ENCODE measurements at places on chromosomes 2 and 18.

GRCh38 chr2:160491911-160492371 is 1.7 kb downstream of the RBMS1 start:
- no peak for DNase-seq

- no peak for DNase-seq
Measured at GRCh38 chr18:58225101-58225500, 181.1 kb downstream of the NEDD4L start.

DNA sequence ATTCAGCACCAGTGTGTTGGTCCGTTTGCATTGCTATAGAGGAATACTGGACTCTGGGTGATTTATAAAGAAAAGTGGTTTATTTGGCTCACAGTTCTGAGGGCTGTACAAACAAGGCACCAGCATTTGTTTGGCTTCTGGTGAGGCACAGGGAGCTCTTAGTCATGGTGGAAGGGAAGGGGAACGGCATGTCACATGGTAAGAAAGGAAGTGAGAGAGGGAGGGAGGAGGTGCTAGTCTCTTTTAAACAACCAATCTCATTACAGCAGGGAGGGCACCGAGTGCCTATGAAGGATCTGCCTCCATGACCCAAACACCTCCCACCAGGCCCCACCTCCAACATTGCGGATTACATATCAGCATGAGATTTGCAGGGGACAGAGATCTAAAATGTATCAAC is 143.9 kb upstream of the DLX2 start:
- peak; percentile 41 for DNase-seq

DNA sequence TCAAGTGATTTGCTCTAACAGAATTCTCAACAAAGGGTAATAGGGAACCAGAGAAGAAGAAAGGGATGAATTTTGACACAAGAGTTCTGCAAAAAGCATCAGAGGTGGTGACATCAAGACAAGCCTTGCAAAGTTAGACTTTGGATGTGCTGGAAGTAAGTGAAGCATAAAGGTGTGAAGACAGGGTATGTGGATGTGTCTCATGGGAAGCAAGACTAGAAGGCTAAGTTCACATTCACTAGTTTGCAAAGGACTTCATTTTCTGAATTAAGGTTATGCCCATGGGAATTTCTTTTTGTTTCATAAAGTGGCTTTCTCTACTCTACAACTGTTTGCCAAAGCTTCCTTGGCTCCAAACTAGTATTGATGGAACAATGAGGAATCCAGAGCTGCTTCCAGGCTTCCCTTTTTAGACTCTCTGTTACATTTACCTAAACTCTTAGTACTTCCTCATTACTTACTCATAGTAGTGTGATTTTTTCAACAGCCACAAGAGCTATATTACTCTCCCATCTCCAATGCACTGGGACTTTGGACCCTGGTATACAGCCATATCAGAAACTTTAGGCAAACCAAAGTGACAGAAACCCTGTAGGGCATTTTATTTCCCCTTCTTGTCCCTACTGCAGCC is 21.1 kb upstream of the IHH start:
- no peak for DNase-seq

DNA sequence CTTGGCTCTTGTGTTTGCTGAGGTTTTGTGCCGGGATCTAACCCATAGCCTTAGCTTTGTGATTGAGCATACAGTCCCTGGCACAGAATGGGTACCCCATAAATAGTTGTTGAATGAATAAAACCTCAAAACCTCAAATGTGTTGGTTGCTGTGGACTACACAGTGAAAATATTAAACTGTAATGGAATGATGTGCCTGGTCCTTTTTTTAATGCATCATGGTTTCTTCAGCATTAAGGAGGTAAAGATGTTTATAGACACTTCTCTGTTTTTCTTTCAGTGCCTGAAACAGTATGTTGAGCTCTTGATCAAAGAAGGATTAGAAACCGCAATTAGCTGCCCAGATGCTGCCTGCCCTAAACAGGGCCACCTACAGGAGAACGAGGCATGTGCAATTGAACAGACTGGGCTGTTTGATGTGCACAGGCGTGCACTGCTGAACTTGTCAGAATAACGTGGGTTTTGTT is 97.0 kb downstream of the RNF144A start:
- no peak for DNase-seq

DNA sequence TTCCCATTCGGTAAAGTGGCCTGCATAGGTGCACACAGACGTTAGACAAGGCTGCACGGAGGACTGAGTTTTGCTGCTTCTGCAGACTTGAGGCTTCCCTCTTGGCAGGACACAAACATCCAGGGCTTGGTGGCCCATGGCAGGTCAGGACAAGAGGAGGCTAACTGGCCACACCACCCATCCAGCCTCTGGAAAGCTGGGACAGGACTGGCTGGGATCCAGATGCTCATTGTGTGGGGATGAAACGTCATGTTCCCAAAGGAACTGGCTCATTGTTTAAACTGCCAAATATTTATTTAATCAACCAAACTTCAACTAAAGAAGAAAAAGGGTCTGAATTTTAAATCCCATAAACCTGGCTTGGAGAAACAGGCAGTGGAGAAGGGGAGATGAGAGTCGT is 239.1 kb upstream of the EPAS1 start:
- DNase-seq, result no peak

DNA sequence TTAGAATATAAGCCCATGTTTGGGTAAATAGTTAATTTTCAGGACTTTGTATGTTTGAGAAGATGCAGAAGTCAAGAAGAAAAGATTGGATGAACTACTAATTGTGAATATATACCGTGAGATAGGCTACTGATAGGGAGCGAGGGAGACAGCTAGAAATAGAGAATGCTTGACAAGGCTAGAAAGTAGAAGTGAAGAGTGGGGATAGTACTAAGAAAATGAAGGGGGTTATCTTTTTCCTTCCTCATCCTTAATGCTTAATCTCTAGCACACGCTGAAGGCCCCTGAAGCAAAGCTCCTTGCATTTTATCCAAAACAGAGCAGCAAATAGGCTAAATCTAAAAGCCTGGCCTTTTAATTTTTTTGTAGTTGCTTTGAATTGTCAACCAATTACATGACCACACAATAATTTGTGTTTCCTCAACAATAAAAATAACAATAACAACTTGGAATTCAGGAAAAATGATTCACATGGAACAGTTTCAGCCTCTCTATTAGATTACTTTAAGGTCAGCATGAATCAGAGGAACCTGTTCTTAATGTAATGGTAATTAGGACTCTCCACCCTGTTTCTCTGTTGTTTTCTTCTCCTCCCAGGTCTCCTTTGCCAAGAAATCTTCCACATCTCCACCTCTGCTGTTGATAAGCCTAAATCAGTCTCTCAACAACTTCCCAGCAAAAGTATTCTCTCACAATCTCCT is 1071.3 kb upstream of the ZEB2 start:
- DNase-seq, result no peak

DNA sequence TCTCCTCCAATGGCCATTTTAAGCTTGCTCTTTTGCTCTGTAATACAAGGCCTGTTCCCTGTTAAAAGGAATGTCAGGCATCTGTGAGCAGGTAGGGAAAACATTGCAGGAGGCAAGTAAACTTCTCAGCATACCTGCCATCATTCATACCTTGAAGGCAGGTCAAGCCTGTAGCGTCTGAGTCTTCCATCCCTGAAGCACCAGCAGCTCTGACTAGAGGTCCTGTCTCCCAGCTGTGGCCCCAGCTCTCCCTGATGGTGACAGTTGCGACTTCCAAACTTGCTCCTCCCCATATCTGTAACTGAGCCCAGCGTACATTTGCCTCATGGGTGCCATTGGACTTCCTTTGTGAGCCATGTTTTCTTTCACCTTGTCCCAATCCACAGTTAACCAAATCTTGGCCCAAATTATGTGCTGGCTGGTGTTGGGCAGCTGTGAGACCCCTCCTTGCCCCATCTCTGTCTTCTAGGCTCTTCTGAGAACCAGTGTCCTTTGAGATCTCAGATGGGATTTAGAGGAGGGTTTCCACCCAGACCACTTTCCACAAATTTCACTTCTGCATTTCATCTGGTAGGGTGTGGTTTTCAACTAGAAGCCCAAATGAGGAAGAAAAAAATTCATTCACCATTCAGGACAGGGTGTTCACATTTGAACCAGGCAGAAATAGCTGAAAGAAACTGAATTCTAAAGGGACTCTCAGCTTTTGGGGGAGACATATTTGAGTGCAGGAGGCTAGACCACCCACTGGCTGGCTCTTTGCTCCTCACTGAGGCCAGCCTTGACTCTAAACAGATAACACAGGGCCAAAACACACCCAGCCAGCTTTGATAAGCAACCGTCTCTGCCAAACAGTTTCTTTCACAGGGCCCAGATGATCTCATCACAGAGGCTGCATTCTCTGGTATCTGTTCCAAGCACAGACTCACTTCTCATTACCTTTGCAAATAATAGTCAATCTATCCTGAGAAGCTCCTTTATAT is 66.4 kb upstream of the MSH2 start:
- DNase-seq, result peak; percentile 78

GRCh38 chr2:99524056-99524455 is 34.2 kb upstream of the REV1 start:
- DNase-seq, result no peak

GRCh38 chr18:75208155-75208835 is 644 bp downstream of the PTGR3 start:
- no peak for DNase-seq

- DNase-seq, result no peak
Measured at GRCh38 chr2:171960570-171960969, 38.3 kb downstream of the HAT1 start.

GRCh38 chr2:32357318-32358110 is 691 bp downstream of the BIRC6 start:
- no peak for DNase-seq

DNA sequence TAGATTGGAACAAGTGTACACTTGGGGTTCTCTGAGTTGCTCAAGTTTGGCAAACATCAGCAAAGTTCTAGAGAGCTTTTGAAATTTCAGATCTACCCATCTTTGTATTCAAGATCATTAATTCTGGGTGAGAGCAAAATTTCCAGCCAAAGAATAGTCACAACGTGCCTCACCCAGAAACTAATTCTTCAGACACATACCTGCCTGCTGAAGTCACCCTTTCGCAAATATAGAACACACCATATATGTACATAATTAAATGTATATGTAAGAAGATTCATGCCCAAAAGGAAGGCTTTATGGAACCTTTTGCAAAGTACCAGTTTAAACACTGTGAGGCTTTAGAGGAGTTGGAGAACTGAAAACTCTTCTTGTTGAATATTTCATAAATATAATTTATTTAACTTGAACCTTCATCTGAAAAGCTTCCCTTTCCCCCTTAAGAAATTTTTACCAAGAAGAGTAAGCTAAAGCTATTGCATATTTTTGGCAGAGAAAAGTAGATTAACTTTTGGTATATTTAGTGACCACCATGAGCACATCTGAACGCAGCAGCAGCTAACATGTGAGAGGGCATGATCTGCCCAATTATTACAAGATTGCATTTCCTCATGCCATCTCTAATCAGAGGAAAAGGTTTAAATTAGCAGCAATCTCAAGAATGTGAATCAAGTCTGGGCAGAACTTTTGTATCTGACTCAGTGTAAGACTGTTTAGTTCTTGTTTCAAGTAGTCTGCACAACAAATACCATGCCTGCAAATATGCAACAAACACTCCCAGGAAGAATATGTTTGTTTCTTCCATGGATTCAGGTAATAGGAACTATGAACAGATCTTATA is 8.2 kb downstream of the RND3 start:
- no peak for DNase-seq

DNA sequence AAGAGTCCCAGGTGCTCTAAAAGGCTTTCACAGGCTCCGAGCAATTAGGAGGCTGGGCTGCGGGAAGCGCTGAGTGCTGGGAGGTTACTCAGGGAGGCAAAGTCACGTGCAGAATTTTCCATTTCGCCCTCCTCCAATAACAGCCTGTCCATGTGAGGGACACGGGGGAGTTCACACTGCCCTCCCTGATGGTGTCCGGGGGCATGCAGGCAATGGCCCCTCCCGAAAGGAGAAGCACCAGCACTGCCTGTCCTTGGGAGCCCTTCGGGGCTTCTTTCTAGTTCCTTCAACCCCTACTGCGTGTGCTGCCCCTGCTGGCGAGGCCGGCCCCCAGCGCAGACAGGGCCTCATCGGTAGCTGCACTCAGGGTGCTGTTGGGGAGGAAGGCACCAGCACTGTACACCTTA is 63.1 kb upstream of the HPCAL1 start:
- no peak for DNase-seq

GRCh38 chr2:205245001-205245400 is 437.3 kb upstream of the NRP2 start:
- no peak for DNase-seq

- DNase-seq, result peak; percentile 77
Measured at GRCh38 chr18:58223717-58224424, 179.8 kb downstream of the NEDD4L start.

- DNase-seq, result no peak
Measured at GRCh38 chr2:210533389-210533788, 23.0 kb upstream of the CPS1 start.

DNA sequence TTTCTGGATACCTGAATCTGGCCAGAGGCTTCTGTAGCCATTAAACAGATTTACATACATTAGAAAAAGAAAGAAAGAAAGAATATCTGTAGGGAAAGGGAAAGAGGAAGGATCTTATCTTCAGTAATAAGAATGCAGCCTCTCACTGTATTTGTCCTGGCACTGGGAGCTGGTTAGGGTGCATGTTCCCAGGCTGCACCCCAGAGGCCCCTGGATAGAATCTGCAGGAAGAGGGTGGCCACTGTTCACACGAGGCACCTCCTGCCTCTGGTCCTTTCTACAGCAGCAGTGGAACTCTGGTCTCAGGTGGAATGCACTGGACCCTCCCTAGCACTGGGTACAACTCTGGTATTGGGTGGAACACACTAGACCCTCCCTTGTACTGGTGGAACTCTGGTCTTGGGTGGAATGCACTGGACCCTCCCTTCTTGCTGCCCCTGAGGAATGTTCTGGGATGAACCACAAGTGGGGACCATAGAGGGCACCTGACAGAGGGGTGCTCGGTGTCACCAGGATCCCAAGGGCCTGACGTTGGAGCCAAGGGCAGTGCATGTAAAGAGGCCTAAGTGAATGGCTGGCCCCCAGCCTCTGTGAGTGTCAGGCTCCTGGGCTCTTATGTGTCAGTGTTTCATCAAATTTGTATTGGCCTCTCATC is 27.4 kb upstream of the PXDN start:
- DNase-seq, result no peak

DNA sequence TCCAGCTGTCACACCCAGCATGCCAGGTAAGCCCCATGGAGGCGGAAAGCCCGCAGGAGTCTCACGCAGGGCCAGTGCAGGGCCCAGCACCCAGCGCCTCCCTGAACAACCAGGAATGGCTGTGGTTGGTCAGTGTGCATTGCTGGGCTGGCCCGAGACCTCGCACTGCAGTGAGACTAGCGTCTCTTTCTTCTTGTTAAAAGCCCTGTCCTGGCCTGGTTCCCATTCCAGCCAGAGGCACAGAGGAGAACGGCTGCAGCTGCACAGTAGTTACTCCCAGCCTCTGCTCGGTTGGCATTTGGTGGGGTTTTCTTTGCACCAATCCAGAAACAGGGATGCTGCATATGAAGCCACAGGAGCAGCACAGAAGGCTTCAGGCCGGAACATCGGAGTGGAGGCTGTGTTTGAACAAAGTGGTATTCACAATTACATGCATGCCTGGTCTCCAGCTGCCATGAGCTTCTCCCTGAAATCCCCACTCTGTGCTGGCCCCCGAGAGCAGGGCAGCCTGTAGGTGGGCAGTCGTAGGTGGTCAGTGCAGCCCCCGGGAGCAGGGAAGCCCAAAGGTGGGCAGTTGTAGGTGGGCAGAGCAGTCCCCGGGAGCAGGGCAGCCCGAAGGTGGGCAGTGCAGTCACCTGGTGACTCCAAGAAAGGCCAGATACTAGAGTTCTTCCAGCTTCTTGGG is 163.7 kb upstream of the PXDN start:
- DNase-seq, result no peak

GRCh38 chr2:241846406-241846805 is 12.3 kb downstream of the PDCD1 start:
- no peak for DNase-seq
